ENCODE measurements at places on chromosomes 2 and 18. TPM values are rescaled to one million over a fixed set of nuclear protein-coding genes. Genes with fewer than 3 reads are reported as not detected.

The TMX3 gene
- 43.4 TPM for total RNA-seq

The CFAP65 gene
- 0.11 TPM for total RNA-seq

The NRP2 gene
- total RNA-seq: 108 TPM

The ID2 gene
- total RNA-seq: 14.3 TPM

DNA sequence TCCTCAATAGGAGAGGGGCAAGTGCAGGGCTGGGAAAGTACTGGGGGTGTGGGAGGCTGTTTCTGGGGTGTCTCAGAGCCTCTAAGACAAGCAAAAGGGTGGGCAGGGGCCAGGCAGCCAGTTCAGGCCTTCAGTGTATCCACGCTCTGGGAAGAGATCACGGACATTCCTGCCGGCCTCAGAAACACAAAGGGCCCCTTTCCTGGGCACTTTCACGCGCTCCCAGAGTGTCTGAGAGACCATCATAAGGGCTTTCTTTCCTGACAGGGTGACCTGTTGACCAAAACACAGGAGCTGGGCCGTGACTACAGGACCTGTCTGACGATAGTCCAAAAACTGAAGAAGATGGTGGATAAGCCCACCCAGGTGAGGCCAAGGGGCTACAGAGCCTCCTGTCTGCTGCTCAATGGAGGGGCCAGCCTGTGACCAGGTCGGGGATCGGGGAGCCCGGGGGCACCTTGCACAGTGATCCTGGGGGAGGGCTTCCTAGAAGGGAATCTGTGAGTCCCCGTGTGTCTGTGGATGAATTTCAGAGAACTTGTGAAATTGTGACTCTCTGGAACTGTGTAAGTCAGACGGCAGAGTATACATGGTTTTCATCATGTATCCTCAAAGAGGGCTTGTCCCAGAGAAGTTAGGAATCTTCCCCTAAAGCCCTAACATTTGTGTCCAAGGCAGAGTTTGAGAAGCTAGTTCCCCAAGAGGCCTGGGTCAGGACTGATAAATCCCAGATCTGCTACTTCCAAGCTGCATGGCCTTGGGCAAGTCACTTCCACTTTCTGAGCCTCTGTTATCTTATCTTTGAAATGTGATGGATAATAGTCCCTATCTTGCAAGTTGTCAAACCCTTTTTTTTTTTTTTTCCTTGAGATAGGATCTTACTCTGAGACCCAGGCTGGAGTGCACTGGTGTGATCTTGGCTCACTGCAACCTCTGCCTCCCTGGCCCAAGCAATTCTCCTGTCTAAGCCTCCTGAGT is 1.8 kb downstream of the GNLY start:
- DNase-seq: no peak

DNA sequence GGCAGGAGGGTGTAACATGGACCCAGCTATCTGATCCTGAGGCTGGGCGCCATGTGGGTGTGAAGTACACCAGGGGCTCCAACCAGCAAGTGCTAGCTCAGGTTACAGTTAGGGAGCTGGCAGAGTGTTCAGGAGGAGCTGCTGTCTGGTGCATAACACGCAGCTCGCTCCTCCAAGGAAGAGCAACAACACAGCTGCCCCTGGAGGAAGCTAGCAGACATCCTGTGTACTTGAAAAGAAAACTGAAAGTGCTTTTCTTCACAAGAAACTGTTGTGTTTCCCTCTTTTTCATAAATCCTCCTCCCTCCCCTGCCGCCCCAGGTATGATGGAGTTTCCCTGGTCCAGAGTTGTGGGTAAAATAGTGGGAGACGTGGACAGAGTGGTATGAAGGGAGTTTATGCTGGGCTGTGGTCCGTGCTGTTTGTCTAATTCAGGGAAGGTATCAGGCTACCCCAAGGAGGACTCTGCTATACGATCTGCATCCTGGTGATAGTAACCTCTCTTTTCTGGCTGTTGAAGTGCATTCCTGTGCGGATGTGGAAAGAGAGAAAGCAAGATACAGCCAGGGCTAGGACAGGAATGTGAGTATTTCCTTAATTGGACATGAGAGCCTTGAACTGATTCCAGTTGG is 6.1 kb upstream of the LBH start:
- peak; percentile 83 for DNase-seq

DNA sequence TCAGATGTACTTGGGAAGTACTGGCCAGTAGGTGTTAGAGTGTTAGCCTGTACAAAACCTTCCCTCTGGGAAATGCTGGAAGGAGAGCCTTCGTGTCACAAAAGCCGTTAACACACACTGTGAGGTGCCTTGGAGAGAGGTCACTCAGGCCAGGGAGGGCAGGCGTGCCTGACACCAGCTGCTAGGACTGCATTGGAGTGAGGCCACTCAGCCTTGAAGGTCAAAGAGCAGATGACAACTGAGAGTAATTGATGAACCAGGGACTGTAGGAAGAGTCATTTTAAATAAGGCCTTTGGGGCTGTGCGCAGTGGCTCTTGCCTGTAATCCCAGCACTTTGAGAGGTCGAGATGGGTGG is 45.4 kb downstream of the ASAP2 start:
- no peak for DNase-seq

All from Daoy (cell line).